ENCODE measurements at places on chromosomes 1 and 21. TPM values are rescaled to one million over a fixed set of nuclear protein-coding genes. Genes with fewer than 3 reads are reported as not detected.

DNA sequence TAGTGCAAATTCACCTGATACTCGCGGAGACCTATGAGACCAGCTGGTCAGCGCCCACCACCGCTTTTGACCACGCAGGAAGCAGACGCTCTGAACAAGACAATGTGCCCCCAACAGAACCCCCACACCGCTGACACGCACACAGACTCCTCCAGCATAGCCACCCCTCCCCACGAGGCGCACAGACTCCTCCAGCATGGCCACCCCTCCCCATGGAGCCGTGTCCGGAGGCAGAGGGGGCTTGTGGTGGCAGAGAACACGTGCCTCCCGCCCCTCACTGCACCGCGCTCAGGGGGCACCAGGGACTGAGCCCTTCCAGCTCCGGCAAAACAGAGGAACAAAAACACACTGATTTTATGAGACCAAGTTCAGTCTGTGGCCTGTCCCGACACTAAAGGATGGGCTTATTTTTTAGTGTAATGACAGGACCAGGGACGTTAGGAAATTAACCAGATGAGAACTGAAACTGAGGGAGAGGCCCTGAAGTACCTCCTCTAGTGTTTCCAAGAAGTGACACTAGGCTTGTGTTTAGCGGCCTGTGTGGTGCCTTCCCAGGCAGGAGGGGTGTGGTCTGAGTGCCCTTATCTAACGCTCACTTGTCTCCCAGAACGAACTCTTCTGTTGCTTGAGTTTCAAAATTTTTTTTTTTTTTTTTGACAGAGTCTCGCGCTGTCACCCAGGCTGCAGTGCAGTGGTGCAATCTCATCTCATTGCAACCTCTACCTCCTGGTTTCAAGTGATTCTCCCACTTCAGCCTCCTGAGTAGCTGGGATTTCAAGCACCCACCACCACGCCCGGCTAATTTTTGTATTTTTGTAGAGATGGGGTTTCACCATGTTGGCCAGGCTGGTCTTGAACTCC lies 10.0 kb upstream of the AGPAT3 start:
- no peak overlapping the region for H3K4me3 ChIP-seq
- no peak overlapping the region for H3K27ac ChIP-seq
- no peaks in the 10 kb centered on the region for H3K36me3 ChIP-seq
- H3K27me3 ChIP-seq: no peaks in the 10 kb centered on the region
- no peaks in the 10 kb centered on the region for H3K4me1 ChIP-seq

ADAM30 gene
- not detected for total RNA-seq

DNA sequence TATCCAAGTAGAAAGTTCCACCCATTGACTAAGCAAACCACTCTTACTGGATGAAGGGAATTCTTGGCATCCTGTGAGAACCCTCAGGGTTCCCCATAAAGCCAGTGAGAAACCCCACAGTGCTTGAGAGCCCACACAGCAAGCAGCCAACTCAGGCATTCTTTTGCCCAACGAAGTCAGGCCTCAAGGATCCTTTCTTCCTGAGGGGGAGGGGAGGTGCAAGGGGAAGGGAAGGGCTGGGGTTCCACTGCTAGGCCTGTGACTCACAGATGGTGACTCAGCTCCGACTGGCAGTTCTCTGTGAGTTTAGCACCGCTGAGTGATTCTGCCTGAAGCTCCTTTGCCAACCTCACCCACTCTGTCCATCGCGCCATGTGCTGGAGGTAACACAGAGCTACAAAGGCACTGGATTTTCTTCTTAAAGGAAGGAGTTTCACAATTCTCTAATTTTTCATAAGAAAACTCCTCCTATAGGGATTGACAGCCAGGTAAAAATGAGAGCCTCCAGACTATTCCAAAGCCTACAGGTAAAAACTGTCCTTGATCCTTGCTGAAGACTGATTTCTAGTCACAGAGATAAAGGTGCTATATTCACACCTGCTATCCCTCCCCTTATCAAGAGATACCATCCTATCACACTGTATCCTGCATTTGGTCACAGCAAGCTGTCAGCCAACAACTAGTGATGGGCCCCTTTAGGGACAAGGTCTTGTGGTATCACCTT lies 4.8 kb downstream of the ENO1 start:
- peak; percentile 92 for DNase-seq
- no peaks in the 10 kb centered on the region for H3K4me1 ChIP-seq
- H3K27me3 ChIP-seq: no peaks in the 10 kb centered on the region
- no peak overlapping the region for H3K4me3 ChIP-seq
- H3K27ac ChIP-seq: peak overlapping the region; percentile 78

SPTA1 gene
- total RNA-seq: not detected

ELAPOR1 gene
- 0.11 TPM for total RNA-seq

GRCh38 chr21:43352568-43353281 lies 74.2 kb downstream of the SIK1 start:
- no peaks in the 10 kb centered on the region for H3K36me3 ChIP-seq
- H3K4me3 ChIP-seq: no peak overlapping the region
- no peak overlapping the region for H3K27ac ChIP-seq
- DNase-seq: no peak
- H3K27me3 ChIP-seq: no peaks in the 10 kb centered on the region

DNA sequence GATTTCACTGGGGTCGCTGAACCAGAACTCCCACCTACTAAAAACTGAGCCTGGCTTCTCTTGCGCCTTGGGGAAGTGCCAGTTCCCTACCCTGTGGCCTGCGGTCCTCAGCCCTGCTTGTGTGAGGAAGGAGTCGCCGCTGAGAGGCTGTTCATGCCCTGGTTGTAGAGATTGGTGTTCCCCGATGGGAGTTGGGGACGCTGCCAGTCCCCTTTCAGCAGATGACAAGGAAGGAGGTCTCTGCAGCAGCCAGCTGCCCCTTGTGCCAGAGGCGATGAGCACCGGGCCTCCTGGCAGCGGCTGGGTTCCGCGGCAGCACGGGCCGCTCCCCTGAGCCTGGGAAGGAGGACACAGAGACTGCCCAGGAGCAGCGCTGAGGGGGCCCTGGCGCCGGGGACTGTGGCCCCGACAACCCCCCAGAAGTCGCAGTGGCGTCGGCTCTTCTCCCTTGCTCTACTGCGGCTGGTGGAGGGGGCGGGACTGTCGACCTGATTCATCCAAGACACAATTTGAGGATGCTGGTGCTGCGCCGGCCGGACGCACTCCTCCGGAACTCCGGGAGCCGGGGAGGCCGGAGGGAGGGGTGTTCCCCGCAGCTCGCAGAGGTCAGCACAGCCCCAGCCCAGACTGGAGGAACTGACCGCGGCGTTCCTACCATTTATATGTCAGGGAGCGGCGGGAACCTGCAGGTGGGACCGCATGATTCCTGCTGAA lies 12.0 kb upstream of the ADORA3 start:
- H3K4me1 ChIP-seq: no peaks in the 10 kb centered on the region
- H3K27ac ChIP-seq: peak overlapping the region; percentile 87
- peak; percentile 82 for DNase-seq
- peak overlapping the region; percentile 48 for H3K4me3 ChIP-seq

GRCh38 chr1:232149287-232150201 lies 480.4 kb downstream of the SIPA1L2 start:
- no peaks in the 10 kb centered on the region for H3K36me3 ChIP-seq
- DNase-seq: no peak
- no peak overlapping the region for H3K4me3 ChIP-seq
- H3K27ac ChIP-seq: no peak overlapping the region
- no peaks in the 10 kb centered on the region for H3K27me3 ChIP-seq

CGN gene
- 3.3 TPM for total RNA-seq

DNA sequence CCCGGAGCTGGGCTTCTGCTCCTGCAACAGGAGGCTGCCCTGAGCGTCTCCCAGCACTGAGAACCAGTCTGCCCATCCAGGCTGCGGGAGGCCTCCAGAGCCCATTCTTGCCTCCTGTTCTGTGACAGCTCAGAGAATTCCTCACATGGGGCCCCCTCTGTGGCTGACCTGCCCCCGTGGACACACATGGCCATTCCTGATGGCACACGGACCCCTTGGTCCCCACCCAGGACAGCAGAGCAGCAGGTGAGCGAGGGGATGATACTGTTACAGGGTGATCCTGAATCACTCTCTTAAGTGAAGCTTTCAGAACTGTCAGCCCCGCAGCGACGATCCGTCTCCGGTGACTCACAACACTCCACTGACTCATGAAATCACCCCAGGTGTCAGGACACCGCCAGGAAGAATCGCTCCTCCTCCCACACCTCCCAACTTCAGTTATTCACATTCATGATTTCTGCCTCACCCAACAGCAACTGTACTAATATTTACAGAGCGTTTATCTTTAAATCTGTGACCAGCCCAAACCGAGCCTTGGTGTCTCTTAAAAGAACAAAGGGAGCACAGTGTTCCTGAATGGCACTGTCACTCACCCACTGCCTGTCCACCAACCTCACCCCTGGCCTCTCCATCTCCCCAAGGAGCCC lies 22.5 kb downstream of the CHD5 start:
- no peaks in the 10 kb centered on the region for H3K27me3 ChIP-seq
- DNase-seq: no peak
- H3K4me1 ChIP-seq: no peaks in the 10 kb centered on the region
- H3K4me3 ChIP-seq: no peak overlapping the region
- H3K36me3 ChIP-seq: no peaks in the 10 kb centered on the region
- H3K27ac ChIP-seq: no peak overlapping the region

KRTAP11-1 gene
- not detected for total RNA-seq

NKAIN1 gene
- total RNA-seq: not detected

- H3K4me1 ChIP-seq: no peaks in the 10 kb centered on the region
- H3K4me3 ChIP-seq: no peak overlapping the region
- no peak overlapping the region for H3K27ac ChIP-seq
Measured at GRCh38 chr1:35279555-35279904, 11.0 kb downstream of the ZMYM4 start.

TPM3 gene
- total RNA-seq: 469 TPM

- DNase-seq: no peak
- H3K27ac ChIP-seq: no peak overlapping the region
- no peaks in the 10 kb centered on the region for H3K27me3 ChIP-seq
- H3K4me1 ChIP-seq: no peaks in the 10 kb centered on the region
Measured at GRCh38 chr1:214448536-214448935, 102.9 kb downstream of the PTPN14 start.

DNA sequence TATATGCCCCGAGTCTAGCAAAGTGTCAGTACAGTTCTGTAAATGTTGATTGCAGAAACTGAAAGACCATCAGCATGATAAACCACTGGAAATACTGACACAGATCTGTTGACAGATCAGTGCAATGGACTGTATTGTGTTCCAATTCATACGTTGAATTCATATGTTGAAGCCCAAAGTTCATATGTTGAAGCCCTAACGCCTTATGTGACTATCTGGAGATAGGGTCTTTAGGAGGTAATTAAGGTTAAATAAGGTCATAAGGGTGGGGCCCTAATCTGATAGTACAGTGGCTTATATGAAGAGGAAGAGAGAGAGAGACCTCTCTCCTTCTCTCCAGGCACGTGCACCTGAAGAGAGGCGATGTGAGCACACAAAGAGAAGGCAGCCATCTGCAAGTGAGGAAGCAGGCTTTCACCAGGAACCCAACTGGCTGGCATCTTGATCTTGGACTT lies 144.7 kb downstream of the MRPL39 start:
- H3K27ac ChIP-seq: no peak overlapping the region
- DNase-seq: no peak
- H3K36me3 ChIP-seq: no peaks in the 10 kb centered on the region
- no peaks in the 10 kb centered on the region for H3K27me3 ChIP-seq

- peak overlapping the region; percentile 82 for H3K27ac ChIP-seq
- H3K4me1 ChIP-seq: no peaks in the 10 kb centered on the region
- peak overlapping the region; percentile 45 for H3K4me3 ChIP-seq
- peak; percentile 92 for DNase-seq
Measured at GRCh38 chr1:45802343-45803298, 791 bp upstream of the MAST2 start.

DNA sequence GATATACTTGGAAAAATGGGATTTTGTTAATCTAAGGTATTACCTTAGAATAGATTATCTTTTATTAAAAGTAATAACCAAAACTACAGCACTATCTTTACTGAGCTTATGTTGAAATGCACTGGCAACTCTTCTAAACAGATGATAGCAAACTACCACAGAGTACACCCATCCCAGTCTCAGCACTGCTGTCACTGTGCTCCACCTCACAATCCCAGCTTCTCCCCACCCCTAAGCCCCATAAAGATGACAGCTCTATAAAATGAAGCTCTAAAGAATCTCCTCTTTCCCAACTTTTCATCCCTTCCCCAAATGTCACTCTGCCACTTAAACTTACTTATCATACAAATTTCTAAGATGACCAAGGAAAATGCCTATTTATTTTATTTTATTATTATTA lies 6.4 kb downstream of the DSTYK start:
- no peaks in the 10 kb centered on the region for H3K27me3 ChIP-seq
- H3K36me3 ChIP-seq: no peaks in the 10 kb centered on the region
- H3K27ac ChIP-seq: no peak overlapping the region
- no peak overlapping the region for H3K4me3 ChIP-seq
- H3K4me1 ChIP-seq: peaks cover 17% of the 10 kb centered on the region

- no peaks in the 10 kb centered on the region for H3K4me1 ChIP-seq
- DNase-seq: no peak
- no peaks in the 10 kb centered on the region for H3K27me3 ChIP-seq
- H3K4me3 ChIP-seq: no peak overlapping the region
Measured at GRCh38 chr21:14712121-14712715, 166.1 kb upstream of the SAMSN1 start.

- DNase-seq: no peak
- no peak overlapping the region for H3K4me3 ChIP-seq
- H3K4me1 ChIP-seq: peaks cover 18% of the 10 kb centered on the region
- peaks cover 15% of the 10 kb centered on the region for H3K27me3 ChIP-seq
Measured at GRCh38 chr21:41772351-41773080, 5.7 kb upstream of the RIPK4 start.

RCSD1 gene
- 26.5 TPM for total RNA-seq

DNA sequence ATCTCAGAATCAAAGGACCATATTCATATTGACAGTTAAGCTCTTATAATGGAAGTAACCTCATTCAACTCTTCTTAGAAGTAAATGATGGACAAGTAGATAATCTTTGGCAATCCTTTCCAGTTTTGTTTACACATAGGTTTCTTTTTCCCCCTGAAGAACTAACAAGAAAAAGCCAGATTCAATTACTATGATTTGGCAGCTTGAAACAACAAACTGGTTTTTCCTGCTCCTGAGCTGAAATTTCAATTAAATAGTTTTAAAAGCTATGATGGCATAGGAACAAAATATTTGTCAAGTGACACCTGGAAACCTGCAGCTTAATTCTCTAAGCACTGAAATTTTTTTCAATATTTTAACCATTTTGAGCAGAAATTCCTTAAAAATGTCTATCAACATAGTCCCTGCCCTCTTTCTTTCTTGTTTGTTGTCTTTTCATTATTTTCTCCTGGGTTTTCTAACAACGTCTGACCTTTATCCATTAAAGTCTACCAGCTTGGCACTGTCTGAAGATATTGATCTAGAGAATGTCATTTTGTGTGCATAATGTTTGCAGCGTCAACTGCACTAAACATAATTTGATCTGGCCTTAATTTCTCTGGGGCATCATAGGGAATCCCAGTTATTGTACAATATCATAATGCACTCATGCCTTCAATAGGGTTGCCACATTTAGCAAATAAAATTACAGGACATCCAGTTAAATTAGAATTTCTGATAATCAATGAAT lies 4.0 kb upstream of the SLC35A3 start:
- H3K4me1 ChIP-seq: no peaks in the 10 kb centered on the region
- H3K27me3 ChIP-seq: no peaks in the 10 kb centered on the region
- no peak overlapping the region for H3K27ac ChIP-seq
- no peak for DNase-seq

- H3K36me3 ChIP-seq: no peaks in the 10 kb centered on the region
- no peaks in the 10 kb centered on the region for H3K27me3 ChIP-seq
- H3K4me3 ChIP-seq: no peak overlapping the region
- H3K4me1 ChIP-seq: no peaks in the 10 kb centered on the region
Measured at GRCh38 chr1:222772996-222773379, 36.0 kb downstream of the FAM177B start.

- no peak overlapping the region for H3K4me3 ChIP-seq
- H3K4me1 ChIP-seq: no peaks in the 10 kb centered on the region
- no peaks in the 10 kb centered on the region for H3K27me3 ChIP-seq
- no peak for DNase-seq
- H3K27ac ChIP-seq: no peak overlapping the region
Measured at GRCh38 chr21:26952374-26953066, 14.4 kb downstream of the ADAMTS5 start.

CYP4A11 gene
- not detected for total RNA-seq

FAAH gene
- 10.5 TPM for total RNA-seq
